ENCODE measurements at places on chromosomes 6 and 20. TPM values are rescaled to one million over a fixed set of nuclear protein-coding genes. Genes with fewer than 3 reads are reported as not detected.

The TBPL1 gene
- total RNA-seq, result 27.4 TPM

The RBM38 gene
- total RNA-seq, result 33.8 TPM

The LST1 gene
- 0.37 TPM for total RNA-seq

The SRSF3 gene
- 699 TPM for total RNA-seq

The RAB32 gene
- total RNA-seq, result 35.3 TPM

The TMEM74B gene
- total RNA-seq, result 2.6 TPM

The TMEM14C gene
- 141 TPM for total RNA-seq

The PRSS35 gene
- total RNA-seq, result not detected

The SLC17A1 gene
- total RNA-seq, result not detected

The SPATA25 gene
- 0.77 TPM for total RNA-seq

The HLA-DMB gene
- total RNA-seq, result 1.5 TPM

The SCUBE3 gene
- 0.05 TPM for total RNA-seq

The BTNL2 gene
- total RNA-seq, result not detected

The HTR1E gene
- total RNA-seq, result not detected

The B3GAT2 gene
- 0.07 TPM for total RNA-seq

The ATP9A gene
- total RNA-seq, result 13.0 TPM

The NRSN1 gene
- total RNA-seq, result not detected

The RRBP1 gene
- 95.3 TPM for total RNA-seq

The NCOA7 gene
- 24.8 TPM for total RNA-seq

The PDE10A gene
- 36.3 TPM for total RNA-seq

The ANGPT4 gene
- total RNA-seq, result 0.03 TPM

The PACSIN1 gene
- total RNA-seq, result 0.05 TPM

The ELOVL2 gene
- 6.6 TPM for total RNA-seq

The TBX18 gene
- 18.6 TPM for total RNA-seq

The BPIFB1 gene
- 0.14 TPM for total RNA-seq

The SLA2 gene
- 0.01 TPM for total RNA-seq

The DAAM2 gene
- not detected for total RNA-seq

The PMEPA1 gene
- 372 TPM for total RNA-seq

The PRR18 gene
- total RNA-seq, result 0.17 TPM

The HLA-DPA1 gene
- total RNA-seq, result not detected

The TRIM31 gene
- 2.1 TPM for total RNA-seq

The LAMA5 gene
- 357 TPM for total RNA-seq

The LSM14B gene
- 24.6 TPM for total RNA-seq

The IP6K3 gene
- total RNA-seq, result not detected

Data from A549 treated with CpdA at 1 μM for 4 hours (cell line).